Effector memory CD4-positive, alpha-beta T cell (primary cell): ENCODE measurements at places on chromosomes 12 and 14.
A peak's percentile ranks its signal among the peaks of the same experiment; 100 is the strongest.

- H3K36me3 ChIP-seq, result no peaks in the 10 kb centered on the region
- H3K4me3 ChIP-seq, result no peak overlapping the region
Observed at GRCh38 chr14:55807053-55807880, 227.3 kb downstream of the KTN1 start.

- no peak overlapping the region for H3K4me3 ChIP-seq
- no peaks in the 10 kb centered on the region for H3K36me3 ChIP-seq
- H3K27ac ChIP-seq, result no peak overlapping the region
- peaks cover 24% of the 10 kb centered on the region for H3K4me1 ChIP-seq
- no peaks in the 10 kb centered on the region for H3K27me3 ChIP-seq
Observed at GRCh38 chr12:789852-790563, 37.6 kb downstream of the WNK1 start.

DNA sequence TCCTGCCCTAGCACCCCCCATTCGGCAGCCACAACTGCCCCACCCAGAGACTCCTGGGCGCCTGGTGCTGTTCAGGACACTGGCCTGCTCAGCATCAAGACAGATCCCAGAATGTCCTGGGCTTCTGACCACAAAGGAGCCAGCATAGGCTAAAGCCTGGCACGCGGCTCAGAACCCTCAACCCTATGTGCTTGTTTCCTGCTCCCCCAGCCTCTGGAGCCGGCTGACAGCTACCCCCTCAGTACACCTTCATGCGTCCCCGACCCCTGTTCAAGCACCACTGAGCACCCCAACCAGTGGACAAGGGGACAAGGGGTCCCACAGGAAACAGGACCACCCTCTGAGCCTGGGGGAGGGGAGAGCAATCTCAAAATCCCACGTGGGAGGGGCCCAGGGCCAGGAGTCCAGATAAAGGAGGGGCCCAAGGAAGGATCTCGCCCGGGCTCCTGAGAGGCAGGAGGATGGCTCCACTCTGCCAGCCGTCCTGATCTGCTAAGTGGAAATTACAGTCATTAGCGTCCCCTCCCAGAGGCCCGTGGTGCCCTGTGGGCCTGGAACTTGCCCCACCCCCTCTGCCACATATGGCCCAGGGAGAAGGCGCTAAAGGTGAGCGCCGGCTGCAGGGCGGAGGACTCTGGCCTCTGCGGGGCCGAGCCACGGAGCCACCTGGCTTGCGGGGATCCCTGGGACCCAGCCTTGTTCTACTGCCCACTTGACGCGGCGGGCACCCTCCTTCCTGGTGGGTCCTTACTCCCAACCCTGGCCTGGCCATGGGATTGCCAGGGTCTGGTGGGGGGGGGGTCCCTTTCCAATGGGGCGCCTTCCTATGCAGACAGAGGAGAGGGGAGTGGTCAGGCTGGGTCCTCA lies 27.2 kb upstream of the GPR132 start:
- DNase-seq, result no peak
- no peaks in the 10 kb centered on the region for H3K27me3 ChIP-seq
- H3K4me1 ChIP-seq, result peaks cover 24% of the 10 kb centered on the region
- H3K4me3 ChIP-seq, result peak overlapping the region; percentile 29
- H3K36me3 ChIP-seq, result no peaks in the 10 kb centered on the region

DNA sequence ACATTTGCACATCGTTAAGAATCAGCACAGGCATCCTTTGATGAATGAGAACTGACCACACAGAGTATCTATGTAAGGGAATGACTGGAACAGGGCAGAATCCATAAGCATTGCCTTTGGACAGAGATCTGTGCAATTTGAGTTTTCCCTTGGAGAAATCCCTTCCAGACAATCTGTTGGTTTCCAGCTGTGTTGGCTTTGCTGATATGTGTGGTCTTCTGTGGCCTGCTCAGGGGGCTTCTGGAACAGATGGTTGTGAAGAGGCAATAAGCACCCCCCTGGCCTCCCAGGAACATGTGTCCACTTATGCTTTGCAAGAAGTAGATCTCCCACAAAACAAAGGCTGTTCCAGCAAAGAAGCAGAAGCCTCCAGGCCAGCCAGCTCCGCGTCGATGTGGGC lies 111.4 kb upstream of the TMEM132C start:
- no peak overlapping the region for H3K4me3 ChIP-seq
- no peaks in the 10 kb centered on the region for H3K27me3 ChIP-seq
- no peaks in the 10 kb centered on the region for H3K36me3 ChIP-seq
- DNase-seq, result no peak
- H3K27ac ChIP-seq, result no peak overlapping the region

DNA sequence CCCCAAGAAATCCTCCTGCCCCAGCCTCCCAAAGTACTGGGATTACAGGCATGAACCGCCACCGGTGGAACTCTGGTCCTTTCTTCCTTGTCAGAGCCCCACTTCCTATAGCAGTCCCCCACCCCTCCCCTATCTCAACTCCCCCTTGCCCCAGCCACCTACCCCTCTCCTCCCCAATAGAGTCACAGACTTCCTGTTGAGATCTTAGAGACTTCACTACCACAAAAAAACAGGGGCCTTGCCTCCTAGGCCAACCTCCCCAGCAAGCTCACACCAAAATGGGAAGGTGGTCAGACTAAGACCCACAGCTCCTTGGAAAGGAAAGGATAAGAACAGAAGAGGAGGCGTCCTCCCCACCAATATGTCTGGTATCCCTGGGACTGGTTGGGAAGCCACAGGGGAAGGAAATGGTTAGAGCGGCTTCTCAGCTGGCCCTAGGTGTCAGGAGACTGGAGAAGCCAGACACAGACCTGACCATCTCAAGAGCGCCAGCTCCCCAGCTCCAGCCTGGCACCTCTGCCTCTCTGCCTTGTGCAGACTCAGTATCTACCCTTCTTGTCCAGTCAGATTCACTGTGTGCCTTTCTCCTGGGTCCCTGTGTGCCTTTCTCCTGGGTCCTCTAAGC lies 8.5 kb downstream of the ITGB7 start:
- peaks cover 45% of the 10 kb centered on the region for H3K4me1 ChIP-seq
- H3K4me3 ChIP-seq, result peak overlapping the region; percentile 19
- H3K27me3 ChIP-seq, result no peaks in the 10 kb centered on the region
- peaks cover 50% of the 10 kb centered on the region for H3K36me3 ChIP-seq
- H3K27ac ChIP-seq, result peak overlapping the region; percentile 63

DNA sequence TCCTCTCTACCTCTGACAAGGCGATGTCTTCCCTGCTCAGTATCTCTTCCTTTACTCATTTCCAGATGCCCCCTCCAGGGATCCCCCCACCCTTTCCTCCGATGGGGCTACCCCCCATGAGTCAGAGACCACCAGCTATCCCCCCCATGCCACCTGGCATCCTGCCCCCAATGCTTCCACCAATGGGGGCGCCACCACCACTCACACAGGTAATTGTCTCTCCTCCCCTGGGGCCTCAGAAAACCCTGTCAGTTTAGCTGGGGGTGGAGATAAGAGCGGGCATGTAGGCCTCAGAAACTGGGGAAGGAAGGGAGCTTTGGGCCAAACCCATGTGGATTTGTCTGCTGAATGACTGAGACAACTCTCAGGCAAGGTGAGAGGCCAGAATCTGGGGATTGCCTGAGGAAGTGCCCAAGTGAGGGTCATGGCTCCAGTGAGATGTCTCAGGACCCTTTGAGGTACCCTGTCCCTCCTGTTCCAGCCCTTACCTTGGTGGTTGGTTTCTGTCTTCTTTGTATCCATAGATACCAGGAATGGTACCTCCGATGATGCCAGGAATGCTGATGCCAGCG lies 8.1 kb downstream of the PRPF40B start:
- no peak overlapping the region for H3K27ac ChIP-seq
- H3K4me3 ChIP-seq, result no peak overlapping the region
- H3K4me1 ChIP-seq, result no peaks in the 10 kb centered on the region
- H3K27me3 ChIP-seq, result no peaks in the 10 kb centered on the region
- H3K36me3 ChIP-seq, result no peaks in the 10 kb centered on the region

GRCh38 chr12:28079539-28079938 lies 107.0 kb upstream of the PTHLH start:
- no peak overlapping the region for H3K27ac ChIP-seq
- no peaks in the 10 kb centered on the region for H3K36me3 ChIP-seq
- H3K4me1 ChIP-seq, result no peaks in the 10 kb centered on the region
- no peak for DNase-seq

GRCh38 chr14:86518298-86518697 lies 988.4 kb downstream of the FLRT2 start:
- H3K4me1 ChIP-seq, result no peaks in the 10 kb centered on the region
- DNase-seq, result no peak
- H3K36me3 ChIP-seq, result no peaks in the 10 kb centered on the region
- no peak overlapping the region for H3K27ac ChIP-seq
- no peak overlapping the region for H3K4me3 ChIP-seq

DNA sequence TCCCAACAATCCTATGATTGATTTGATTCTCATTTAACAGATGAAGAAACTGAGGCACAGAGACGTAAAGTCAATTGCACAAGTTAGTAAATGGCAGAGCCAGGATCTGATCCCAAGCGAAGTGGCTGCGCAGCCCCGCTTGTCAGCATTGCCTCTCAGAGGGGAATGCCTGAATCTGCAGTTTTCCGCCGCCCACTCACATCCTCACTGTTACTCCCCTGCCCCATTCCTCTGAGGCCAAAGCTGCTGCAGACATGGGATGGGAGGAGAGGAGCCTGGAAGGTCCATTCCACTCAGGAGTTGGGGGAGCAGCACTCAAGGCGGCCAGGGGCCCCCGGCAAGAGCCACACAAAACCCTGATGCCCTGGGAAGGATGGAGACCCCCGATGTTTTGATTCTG lies 1.0 kb downstream of the NRIP2 start:
- no peak overlapping the region for H3K27ac ChIP-seq
- H3K4me1 ChIP-seq, result no peaks in the 10 kb centered on the region
- DNase-seq, result no peak
- H3K27me3 ChIP-seq, result no peaks in the 10 kb centered on the region
- H3K4me3 ChIP-seq, result no peak overlapping the region

GRCh38 chr14:90784621-90785270 lies 31.5 kb downstream of the TTC7B start:
- H3K4me1 ChIP-seq, result no peaks in the 10 kb centered on the region
- no peaks in the 10 kb centered on the region for H3K27me3 ChIP-seq
- no peak overlapping the region for H3K27ac ChIP-seq
- no peak overlapping the region for H3K4me3 ChIP-seq
- no peak for DNase-seq

DNA sequence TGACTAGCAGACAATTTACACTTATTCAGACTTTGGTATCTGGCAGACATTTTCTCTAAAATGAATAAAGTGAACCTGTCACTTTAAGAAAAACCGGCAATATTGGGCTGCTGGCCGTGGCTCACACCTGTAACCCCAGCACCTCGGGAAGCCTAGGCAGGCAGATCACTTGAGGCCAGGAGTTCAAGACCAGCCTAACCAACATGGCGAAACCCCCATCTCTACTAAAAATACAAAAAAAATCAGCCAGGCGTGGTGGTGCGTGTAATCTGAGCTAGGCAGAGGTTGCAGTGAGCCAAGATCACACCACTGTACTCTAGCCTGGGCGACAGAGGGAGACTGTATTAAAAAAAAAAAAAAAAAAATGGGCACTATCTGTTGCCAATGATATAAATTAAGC lies 11.5 kb downstream of the DUSP16 start:
- no peaks in the 10 kb centered on the region for H3K27me3 ChIP-seq
- no peak overlapping the region for H3K27ac ChIP-seq
- no peak overlapping the region for H3K4me3 ChIP-seq
- H3K4me1 ChIP-seq, result peaks cover 5% of the 10 kb centered on the region
- H3K36me3 ChIP-seq, result peaks cover 4% of the 10 kb centered on the region

DNA sequence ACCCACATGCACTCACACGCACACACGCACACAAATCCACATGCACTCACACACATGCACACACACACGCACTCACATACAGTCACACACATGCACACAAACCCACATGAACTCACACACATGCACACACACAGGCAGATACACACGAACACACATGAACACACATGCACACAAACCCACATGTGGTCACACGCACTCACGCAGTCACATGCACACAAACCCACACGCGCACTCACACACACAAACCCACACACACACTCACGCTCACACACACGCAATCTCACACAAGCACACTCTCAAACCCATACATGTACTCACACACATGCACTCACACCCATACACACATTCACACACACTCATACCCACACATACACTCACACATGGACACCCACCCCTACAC lies 61.5 kb downstream of the GALNT9 start:
- no peaks in the 10 kb centered on the region for H3K4me1 ChIP-seq
- H3K36me3 ChIP-seq, result no peaks in the 10 kb centered on the region
- DNase-seq, result no peak
- H3K4me3 ChIP-seq, result no peak overlapping the region
- no peaks in the 10 kb centered on the region for H3K27me3 ChIP-seq

- no peaks in the 10 kb centered on the region for H3K27me3 ChIP-seq
- no peak overlapping the region for H3K27ac ChIP-seq
- no peaks in the 10 kb centered on the region for H3K36me3 ChIP-seq
Observed at GRCh38 chr12:79151956-79152355, 287.4 kb downstream of the SYT1 start.

DNA sequence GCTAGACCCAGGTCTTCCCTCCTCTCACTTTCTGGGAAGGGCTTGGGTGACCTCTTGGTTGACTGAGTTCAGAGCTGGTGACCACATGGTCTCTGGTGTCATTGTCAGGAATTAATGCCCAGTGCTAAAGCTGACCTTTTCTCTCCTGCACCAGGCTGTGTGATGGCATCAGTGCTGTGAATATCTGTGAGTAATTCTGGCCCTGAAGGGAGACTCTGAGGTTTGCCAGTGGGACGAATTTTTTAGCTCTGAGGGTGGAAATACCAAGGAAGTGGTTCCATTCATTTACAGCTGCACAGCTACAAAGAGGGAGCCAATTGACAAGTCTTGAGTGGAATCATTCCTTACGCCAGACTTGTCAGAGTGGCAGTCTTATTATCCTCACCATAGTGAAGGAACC lies 6.2 kb upstream of the KRT86 start:
- H3K4me1 ChIP-seq, result no peaks in the 10 kb centered on the region
- no peak overlapping the region for H3K4me3 ChIP-seq
- no peaks in the 10 kb centered on the region for H3K27me3 ChIP-seq
- no peak for DNase-seq

- peaks cover 17% of the 10 kb centered on the region for H3K4me1 ChIP-seq
- H3K4me3 ChIP-seq, result no peak overlapping the region
- H3K27ac ChIP-seq, result no peak overlapping the region
- no peaks in the 10 kb centered on the region for H3K36me3 ChIP-seq
- no peak for DNase-seq
Observed at GRCh38 chr12:45671254-45671653, 58.3 kb upstream of the ARID2 start.

DNA sequence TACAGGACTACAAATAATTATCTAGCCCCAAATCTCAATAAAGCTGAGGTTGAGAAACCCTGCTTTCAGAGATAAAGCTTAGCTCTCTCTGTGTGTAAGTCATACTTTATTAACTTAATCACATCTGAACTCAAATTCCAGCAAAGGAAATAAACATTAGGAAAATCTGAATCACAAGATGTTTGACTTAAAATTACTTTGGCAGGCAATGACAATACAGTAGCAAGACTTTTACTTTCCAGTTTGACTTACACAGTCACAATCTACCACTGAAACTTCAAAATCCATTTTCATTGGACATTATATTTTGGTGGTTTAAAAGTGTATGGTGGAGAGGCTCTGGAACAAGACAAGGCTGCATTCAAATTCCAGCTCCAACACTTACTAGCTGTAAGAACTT lies 11.4 kb downstream of the TMEM116 start:
- H3K36me3 ChIP-seq, result no peaks in the 10 kb centered on the region
- peak overlapping the region; percentile 67 for H3K27ac ChIP-seq
- peak overlapping the region; percentile 56 for H3K4me3 ChIP-seq
- no peaks in the 10 kb centered on the region for H3K27me3 ChIP-seq
- no peak for DNase-seq
- H3K4me1 ChIP-seq, result peaks cover 39% of the 10 kb centered on the region

GRCh38 chr12:70043490-70044138 lies 199.6 kb upstream of the CNOT2 start:
- no peaks in the 10 kb centered on the region for H3K4me1 ChIP-seq
- H3K36me3 ChIP-seq, result no peaks in the 10 kb centered on the region
- no peak overlapping the region for H3K4me3 ChIP-seq
- no peak for DNase-seq
- no peak overlapping the region for H3K27ac ChIP-seq
